ENCODE measurements at places on chromosomes 5 and 9. TPM values are rescaled to one million over a fixed set of nuclear protein-coding genes. Genes with fewer than 3 reads are reported as not detected.

The WHRN gene
- 2.1 TPM for total RNA-seq

- no peaks in the 10 kb centered on the region for H3K27me3 ChIP-seq
- no peaks in the 10 kb centered on the region for H3K4me1 ChIP-seq
- no peaks in the 10 kb centered on the region for H3K36me3 ChIP-seq
- no peak for DNase-seq
Measured at GRCh38 chr9:28502741-28503140, 929.5 kb upstream of the C9orf72 start.

DNA sequence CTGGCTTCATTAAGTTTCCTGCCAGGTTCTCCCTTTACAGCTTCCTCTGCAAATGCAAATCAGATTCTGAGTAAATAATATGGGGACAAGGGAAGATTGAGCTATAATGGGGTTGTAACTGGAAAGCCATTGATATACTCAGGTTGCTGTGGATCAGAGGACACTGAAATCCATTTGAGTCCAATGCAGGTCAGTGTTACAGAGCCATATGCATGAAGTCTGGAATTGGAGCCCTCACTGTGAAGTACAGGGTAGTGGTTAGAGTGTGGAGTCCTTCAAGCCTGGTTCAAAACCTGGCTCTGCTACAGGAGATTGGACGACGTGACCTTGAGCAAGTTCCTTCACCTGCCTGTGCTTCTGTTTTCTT lies 48.7 kb downstream of the TIMD4 start:
- peaks cover 64% of the 10 kb centered on the region for H3K36me3 ChIP-seq
- peaks cover 63% of the 10 kb centered on the region for H3K4me1 ChIP-seq
- H3K4me3 ChIP-seq, result peak overlapping the region; percentile 55
- peak overlapping the region; percentile 92 for H3K27ac ChIP-seq
- H3K27me3 ChIP-seq, result no peaks in the 10 kb centered on the region
- no peak for DNase-seq

GRCh38 chr9:69066955-69067354 lies 31.4 kb downstream of the FXN start:
- peaks cover 25% of the 10 kb centered on the region for H3K36me3 ChIP-seq

DNA sequence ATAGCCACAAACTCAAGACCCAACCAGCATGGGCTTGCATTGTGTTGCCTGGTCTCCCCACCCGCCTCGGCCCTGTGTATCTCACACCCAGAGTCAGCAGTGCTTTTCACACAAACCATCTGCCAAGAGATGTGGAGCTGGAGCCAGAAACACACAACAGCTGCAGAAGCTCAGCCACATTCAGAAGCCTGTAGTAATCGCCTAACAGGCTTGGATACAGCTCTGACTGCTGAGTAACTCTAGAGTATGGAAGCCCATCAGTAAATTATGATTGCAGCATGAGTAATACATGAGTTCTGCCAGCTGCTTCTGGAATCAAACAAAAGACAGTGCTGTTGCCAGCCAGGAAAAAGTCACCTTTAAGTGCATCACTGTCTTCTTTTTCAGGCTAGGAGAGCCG lies 16.0 kb downstream of the TEK start:
- no peak overlapping the region for H3K4me3 ChIP-seq
- no peaks in the 10 kb centered on the region for H3K36me3 ChIP-seq
- H3K27ac ChIP-seq, result no peak overlapping the region
- H3K27me3 ChIP-seq, result no peaks in the 10 kb centered on the region
- DNase-seq, result no peak

DNA sequence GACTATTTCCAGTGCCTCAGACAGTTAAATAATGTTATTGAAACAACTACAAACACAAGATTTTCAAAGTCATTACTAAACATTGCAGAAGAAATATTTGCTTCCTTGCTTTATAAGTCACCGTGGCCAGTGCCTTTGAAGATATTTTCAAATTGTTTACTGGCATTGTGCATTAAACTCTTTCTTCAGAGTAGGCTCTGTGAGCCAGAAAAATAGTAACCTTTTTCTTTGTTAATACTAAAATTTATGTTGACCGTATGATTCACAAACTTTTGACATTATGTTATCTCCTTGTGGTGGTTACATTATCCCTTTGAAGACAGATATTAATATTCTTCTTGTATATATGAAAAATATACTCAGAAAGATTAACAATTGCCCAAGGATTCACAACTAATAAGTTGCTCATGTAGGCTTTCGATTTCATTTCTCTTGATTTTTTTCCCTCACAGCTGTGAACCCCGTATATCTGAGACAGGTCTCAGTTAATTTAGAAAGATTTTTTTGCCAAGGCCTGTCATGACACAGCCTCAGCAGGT lies 140.1 kb downstream of the NR3C1 start:
- no peak for DNase-seq
- no peak overlapping the region for H3K27ac ChIP-seq
- H3K4me3 ChIP-seq, result no peak overlapping the region
- H3K4me1 ChIP-seq, result peaks cover 12% of the 10 kb centered on the region

Data from activated CD4-positive, alpha-beta T cell treated with anti-CD3 and anti-CD28 coated beads, Interleukin-2, amount 10 ng/mL, durations not matched to agents 24 days and 14 days (primary cell).